ENCODE measurements at places on chromosomes 6 and 20.
A peak's percentile ranks its signal among the peaks of the same experiment; 100 is the strongest.

DNA sequence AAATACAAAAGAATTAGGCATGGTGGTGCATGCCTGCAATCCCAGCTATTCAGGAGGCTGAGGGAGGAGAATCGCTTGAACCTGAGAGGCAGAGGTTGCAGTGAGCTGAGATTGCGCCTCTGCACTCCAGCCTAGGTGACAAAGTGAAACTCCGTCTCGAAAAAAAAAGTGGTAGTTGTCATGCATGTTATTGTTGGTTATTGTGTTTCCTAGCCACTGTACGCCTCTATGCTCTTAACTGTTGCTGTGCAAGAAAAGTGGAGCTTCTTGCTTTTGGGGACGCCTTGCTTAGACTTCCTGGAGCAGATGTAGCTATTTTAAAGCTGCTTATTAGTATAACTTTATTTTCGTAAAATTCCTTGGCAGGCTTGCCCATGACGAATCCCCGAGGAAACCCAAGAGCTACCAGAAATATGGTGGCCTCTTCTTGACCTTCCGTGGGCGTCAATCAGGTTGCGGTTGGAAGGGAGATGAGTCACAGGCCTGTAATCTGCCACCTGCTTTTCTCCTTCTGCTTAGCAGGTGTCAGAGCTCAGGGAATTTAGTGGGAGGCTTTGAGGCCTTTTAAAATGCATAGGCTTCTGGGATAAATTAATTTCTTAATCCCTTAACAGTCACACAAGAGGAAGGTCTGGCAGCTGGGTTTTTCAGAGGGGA, 17.3 kb downstream of the GABRR2 start:
- DNase-seq = no peak

DNA sequence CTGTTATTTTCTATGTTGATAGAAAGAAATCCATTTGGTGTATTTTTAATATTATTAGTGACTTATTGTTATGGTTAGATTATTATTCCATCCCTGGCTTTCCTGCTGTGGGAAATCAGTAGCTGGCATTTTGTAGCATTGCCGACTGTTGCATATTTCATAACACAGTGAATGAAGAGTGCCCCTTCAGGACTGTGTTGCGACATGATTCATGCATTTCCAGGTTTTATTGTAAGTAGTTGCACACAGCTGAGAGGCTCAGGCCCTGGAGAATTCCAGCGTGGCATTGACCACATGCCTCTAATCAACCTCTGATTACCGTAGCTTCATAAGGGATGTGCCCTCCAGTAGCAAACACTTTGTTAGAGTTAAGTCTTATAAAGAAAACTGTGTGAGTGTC, 263.9 kb downstream of the FARS2 start:
- peak; percentile 31 for DNase-seq

- no peak for DNase-seq
These were observed 228.2 kb downstream of the LY86 start for GRCh38 chr6:6816716-6817115.

- no peak for DNase-seq
These were observed 99.0 kb downstream of the TBX18 start for GRCh38 chr6:84665401-84665800.

GRCh38 chr20:53020834-53021233, 48.7 kb downstream of the TSHZ2 start:
- DNase-seq = no peak

DNA sequence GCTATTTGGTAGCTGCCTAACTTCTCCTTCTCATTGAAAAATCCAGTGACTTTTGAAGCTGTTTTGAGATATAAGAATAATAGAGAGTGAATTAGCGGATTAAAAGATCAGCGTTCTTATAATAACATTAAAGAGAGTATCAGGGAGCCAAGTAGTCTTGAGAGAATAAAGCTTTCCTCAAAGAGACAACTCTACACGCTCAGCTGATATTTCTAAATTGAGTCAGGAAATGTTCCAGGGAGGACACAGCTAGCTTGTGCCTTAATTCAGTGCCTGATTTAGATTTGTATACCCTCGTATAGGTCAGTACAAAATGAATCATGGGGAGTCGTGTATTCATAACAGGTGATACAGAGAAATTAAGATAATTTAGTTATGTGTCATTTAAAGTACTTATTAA, 75.1 kb upstream of the QKI start:
- DNase-seq = no peak
